ENCODE measurements at places on chromosomes 3 and 15. TPM values are rescaled to one million over a fixed set of nuclear protein-coding genes. Genes with fewer than 3 reads are reported as not detected.
A peak's percentile ranks its signal among the peaks of the same experiment; 100 is the strongest.

Gene MAP1A
- 4.7 TPM for total RNA-seq

DNA sequence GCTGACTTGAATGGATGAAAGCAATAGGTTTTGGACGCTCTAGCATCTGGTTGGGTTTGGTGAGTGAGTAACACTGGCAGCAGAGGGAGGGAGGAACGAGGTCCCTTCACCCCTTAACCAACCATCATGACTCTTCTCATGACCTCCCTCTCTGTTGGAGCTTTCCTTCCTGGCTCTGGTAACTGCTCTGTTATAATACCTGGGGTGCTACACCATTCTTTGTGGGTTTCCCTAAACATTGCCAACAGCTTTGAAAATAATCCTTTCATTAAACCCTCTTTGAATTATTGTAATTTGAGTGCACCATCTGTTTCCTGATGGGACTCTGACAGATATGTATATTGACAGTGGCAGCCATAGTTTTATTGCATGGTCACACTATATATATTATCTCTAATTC is 146.2 kb upstream of the PTPRG start:
- DNase-seq = no peak

Gene PLA1A
- 26.6 TPM for total RNA-seq

DNA sequence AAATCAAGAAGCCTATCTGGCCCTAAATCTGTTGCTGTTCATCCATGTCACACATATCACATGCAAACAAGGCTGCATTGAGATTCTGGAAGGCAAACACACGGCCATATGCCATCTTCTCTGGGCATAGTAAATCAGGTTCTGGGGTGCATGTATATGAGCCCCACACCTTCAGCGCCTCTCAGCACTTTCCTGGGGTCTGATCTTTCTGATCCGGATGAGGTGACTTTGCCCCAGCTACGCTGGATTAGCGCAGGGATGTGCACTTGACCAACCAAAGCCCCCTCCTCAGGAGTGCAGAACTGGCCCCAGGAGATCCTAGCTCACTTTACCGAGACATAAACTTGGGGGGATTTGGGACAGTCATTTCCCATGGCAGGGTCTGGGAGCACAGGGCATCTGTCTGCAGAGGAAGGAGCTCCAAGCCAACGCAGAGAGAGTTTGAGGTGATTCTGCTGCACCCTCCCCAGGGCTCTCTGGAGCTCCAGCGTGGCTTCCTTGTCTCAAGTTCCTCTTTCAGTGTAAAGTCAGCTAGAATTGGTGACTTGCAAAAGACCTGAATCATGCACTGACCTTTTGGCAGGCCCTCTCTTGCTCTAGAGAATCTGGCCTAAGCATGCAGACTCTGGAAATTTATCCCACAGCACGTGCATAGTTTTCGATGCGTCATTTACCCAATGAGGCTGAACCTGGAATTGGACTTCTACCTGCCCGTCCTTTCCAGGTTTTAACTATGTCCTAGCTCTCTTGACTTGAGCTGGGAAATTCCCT is 63.5 kb upstream of the KLF13 start:
- DNase-seq = no peak

Gene CLRN1
- not detected for total RNA-seq

DNA sequence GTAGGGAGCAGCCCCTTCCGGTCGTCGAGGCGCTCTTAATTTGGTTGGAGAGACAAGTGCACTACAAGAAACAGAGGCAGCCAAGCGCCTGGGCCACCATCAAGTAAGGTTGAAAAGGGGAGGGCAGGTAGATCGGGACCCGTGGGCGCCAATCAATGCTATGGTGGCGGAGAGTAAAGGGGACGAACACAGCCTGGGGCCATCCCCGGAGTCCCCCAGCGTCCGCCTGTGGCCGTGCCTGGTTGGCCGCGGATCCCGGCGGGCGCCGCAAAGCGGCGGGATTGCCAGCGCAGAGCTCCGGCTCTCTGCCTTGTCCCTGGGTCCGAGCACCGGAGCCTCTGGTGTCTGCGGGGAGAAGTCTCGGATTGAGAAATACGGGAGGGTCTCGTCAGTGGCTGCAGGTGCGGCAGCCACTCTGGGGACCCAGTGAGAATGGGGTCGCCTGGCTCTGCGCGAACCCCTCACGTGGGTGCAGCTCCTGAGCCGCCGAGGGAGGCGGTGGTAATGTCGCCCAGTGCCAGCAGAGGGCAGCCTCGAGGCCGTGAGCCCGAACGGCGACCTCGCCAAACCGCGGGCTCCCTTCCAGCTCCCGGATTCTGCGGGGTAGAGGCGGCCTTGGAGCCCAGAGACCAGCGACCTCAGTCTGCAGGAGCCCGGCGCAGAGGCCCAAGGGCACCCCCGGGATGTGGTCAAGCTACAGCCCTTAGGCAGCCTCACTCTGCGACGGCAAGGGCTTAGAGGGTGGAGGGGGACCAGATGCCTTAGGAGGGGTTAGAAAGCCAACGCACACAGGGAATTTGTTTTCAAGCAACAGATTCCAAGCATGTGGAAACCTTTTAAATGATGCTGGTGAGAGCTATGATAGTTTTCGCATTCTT is 10.8 kb downstream of the FOXL2 start:
- DNase-seq = peak; percentile 67

Gene SOX14
- total RNA-seq = not detected

- DNase-seq = no peak
Measured at GRCh38 chr3:106103383-106103782, 234.6 kb upstream of the CBLB start.

DNA sequence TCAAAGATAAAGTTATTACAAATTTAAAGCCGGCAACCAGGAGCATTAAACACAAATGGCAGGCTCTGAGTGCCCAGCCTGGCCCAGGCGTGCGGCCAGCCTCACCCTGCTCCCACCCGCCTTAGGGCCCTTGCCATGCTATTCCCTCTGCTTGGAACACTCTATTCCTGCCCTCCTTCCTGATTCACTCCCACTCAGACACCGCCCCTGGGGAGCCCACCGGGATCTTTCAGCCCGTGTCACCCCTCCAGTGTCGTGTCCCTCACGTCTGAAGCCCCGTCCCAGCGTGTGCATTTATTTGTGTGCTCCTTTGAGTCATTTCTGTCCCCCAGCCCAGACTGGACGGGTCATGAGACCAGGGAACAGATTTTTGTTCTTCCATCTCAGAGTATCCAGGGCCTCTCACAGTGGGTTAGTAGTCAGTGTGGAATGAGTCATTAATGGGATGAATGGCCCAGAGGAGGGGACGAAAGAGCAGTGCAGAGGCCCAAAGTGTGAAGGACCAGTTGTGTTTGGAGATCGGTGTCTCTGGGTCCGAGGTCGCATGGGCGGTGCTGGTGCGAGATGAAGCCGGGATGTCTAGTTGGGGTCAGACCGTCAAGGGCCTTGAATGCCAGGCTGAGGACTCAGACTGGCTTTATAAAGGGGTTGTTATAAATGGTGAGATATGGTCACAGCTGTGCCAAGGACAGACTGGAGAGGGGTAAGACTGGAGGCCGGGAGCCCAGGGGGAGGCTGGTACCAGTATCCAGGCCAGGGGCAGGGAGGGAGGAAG is 58.9 kb upstream of the SLC6A6 start:
- no peak for DNase-seq

DNA sequence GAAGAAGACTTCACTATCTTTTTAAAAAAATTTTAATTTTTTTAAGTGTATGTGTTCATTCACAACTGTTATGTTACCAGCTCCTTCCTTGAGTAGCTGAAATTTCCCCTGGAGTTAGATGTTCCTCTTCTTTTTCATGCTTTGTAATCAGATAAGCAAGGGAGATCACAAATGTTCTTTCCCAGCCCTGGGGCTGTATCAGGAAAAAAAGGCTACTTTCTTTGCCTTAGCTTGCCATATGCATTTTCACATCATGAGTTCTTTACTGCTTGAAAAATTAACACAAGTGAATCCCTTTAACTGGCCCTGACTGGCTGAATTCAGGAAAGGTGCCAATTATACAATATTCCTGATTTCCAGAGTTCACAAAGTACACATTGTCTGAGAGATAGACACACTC is 353.2 kb upstream of the ATP11B start:
- no peak for DNase-seq

GRCh38 chr3:12985148-12985547 is 88.1 kb downstream of the IQSEC1 start:
- no peak for DNase-seq

Gene SEMA5B
- 0.61 TPM for total RNA-seq

DNA sequence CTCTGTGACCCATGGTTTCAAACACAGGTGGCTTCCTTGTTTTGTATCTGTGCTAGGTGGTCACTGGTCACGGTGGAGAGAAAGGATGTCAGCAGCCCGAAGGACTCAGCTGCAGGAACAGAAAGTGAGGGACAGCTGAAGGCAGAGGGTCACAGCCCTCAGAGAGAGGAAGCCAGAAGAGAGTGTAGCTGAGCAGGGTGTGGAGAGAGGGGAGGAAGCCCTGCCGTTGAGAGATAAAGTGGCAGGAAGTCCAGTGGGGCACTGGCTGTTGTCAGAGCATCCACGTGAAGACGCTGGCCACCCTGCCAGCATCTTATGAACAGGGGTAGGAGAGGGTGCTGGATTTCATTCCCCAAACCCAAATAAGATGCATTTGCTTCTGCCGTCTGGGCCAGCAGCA is 36.9 kb downstream of the LIMD1 start:
- DNase-seq = no peak

GRCh38 chr3:39814007-39814406 is 4.6 kb downstream of the MYRIP start:
- no peak for DNase-seq

DNA sequence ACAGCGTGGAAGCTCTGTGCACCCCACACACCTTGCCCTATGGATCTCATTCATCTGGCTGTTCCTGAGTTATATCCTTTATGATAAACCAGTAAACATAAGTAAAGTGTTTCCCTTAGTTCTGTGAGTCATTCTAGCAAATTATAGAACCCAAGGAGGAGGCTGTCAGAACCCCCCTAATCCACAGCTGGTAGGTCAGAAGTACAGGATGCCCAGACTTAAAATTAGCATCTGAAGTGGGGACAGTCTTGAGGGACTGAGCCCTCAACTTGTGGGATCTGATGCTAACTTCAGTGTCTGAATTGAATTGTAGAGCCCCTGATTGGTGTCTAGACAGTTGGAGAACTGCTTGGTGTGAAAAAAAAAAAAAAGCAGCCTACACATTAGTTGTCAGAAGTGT is 75.1 kb downstream of the B3GNT5 start:
- DNase-seq = no peak

- no peak for DNase-seq
Measured at GRCh38 chr3:136251511-136251910, 1.4 kb downstream of the PCCB start.

Gene PPP1R14D
- not detected for total RNA-seq

GRCh38 chr3:59920822-59921221 is 871.0 kb upstream of the CFAP20DC start:
- DNase-seq = no peak

DNA sequence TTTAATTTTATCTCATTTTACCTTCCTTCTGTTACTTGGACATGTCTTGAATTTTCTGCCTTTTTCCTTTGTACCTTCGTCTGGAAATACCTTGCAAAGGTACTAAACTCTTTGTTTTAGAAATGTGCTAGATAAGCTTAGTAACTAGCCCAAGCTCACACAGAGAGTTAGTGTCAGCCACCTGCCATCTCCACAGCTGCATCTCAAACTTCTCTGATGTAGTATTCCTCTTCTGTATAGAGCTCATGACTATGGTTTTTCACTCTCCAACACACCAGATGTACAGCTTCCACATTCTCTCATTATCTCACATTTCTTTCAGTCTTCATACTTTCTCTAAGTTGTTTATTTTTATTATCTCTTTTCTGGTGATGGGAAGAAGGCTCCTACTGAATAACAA is 516.6 kb upstream of the ROBO2 start:
- no peak for DNase-seq

Gene TMEM207
- total RNA-seq = not detected

GRCh38 chr3:146156095-146156494 is 4.9 kb downstream of the PLOD2 start:
- DNase-seq = no peak

Gene TARS3
- total RNA-seq = 13.0 TPM

GRCh38 chr3:177060492-177060891 is 136.8 kb downstream of the TBL1XR1 start:
- DNase-seq = no peak

Gene GOLGA8A
- 68.5 TPM for total RNA-seq

Gene CAMK2N2
- not detected for total RNA-seq

Gene NEO1
- total RNA-seq = 27.6 TPM

GRCh38 chr3:14698601-14699244 is 23.8 kb downstream of the C3orf20 start:
- no peak for DNase-seq

GRCh38 chr3:189637750-189638149 is 6.6 kb downstream of the TP63 start:
- DNase-seq = no peak

GRCh38 chr3:69901802-69902201 is 97.7 kb upstream of the SAMMSON start:
- no peak for DNase-seq

GRCh38 chr15:36880913-36881460 is 219.4 kb downstream of the MEIS2 start:
- no peak for DNase-seq

DNA sequence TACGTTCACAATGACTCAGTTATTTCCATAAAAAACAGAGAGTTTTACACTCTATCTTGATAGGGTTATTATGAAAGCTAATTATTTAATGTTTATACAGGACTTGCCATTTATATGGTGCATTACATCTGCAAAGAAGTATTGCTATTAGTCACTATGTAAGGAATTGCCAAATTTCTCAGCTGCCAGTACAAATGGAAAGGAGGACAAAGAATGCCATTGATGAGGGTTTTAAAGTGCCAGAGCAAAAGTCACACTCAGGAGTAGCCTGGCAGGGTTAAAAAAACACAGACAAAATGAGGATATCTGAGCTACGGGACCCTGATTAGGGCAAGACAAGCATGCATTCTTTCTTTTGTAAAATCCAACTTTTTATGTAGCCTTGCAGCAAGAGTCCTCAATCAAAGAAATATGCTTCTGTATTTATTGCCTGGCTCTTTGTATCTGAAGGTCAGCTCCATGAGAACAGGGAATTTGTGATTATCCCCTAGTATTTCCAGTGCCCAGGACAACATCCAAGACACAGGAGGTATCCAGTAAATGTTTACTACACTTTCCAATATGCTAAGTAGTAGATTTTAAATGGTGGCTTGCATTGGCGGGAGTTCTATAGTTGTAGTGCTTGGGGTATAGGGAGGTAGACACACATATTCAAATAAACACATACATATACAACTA is 1013.6 kb downstream of the ROBO1 start:
- no peak for DNase-seq

GRCh38 chr3:181410870-181411269 is 300.9 kb upstream of the SOX2 start:
- DNase-seq = no peak

Gene RPUSD2
- total RNA-seq = 3.2 TPM

Gene RAB7A
- total RNA-seq = 129 TPM

- DNase-seq = no peak
Measured at GRCh38 chr15:92273723-92274122, 120.0 kb upstream of the ST8SIA2 start.

Gene NPAP1
- not detected for total RNA-seq

Gene MUC13
- 3.6 TPM for total RNA-seq

Gene MRAS
- total RNA-seq = 29.1 TPM

GRCh38 chr3:55526332-55527030 is 39.4 kb upstream of the WNT5A start:
- peak; percentile 17 for DNase-seq

GRCh38 chr3:122982216-122983185 is 45.1 kb downstream of the SEMA5B start:
- peak; percentile 30 for DNase-seq

- peak; percentile 35 for DNase-seq
Measured at GRCh38 chr15:72116731-72117485, 1.0 kb downstream of the MYO9A start.

GRCh38 chr3:151290673-151291072 is 12.3 kb upstream of the P2RY14 start:
- DNase-seq = no peak

All from upper lobe of left lung (tissue), 6 donors.